ENCODE measurements at places on chromosomes 4 and X.

- no peak for DNase-seq
These were observed 32.7 kb downstream of the REST start for GRCh38 chr4:56940403-56940802.

- no peak for DNase-seq
These were observed 1.9 kb downstream of the MAGEB1 start for GRCh38 chrX:30248854-30249253.

- no peak for DNase-seq
These were observed 81.1 kb downstream of the PPP2R2C start for GRCh38 chr4:6391186-6391851.

GRCh38 chr4:107734120-107734519 is 14.1 kb upstream of the PAPSS1 start:
- DNase-seq = no peak

DNA sequence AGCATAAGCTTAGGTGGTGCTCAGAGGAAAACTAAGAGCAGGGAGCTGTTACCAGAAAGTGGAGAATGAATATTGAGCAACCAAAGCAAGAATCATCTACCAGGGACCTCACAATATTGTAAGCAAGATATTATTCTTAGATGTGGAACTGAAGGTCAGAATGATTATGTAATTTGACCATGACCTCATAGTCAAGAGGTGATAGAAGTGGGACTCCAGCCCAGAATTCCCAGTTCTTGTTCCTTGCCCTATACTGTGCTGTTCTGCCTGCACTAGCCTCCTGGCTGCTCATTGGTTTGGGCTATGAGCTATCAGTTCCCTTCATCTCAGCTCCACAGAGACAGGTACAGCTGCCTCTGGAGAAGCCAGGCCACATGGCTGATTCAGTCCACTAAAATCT is 229.4 kb downstream of the LDB2 start:
- DNase-seq = no peak

GRCh38 chrX:68835468-68835867 is 6.6 kb downstream of the EFNB1 start:
- no peak for DNase-seq

DNA sequence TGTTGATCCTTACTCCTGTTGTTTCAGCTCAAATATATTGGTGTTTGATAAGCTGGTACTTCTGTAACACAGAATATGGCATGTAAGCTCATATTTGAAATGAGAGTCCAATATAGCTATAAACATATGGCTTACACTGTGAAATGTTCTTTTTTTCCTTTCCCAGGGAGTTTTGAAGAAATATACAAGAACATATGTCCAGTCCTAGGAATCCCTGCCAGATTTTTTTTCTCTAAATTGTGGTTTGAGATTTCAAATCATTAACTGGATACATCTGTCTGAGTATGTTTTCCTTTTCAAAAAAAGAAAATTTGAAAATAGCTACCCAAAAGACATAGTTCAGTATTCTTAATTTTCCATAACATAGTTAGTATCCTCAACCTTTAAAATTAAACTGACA is 60.2 kb downstream of the HMGB2 start:
- no peak for DNase-seq

GRCh38 chrX:37378404-37378803 is 29.2 kb downstream of the PRRG1 start:
- DNase-seq = no peak

DNA sequence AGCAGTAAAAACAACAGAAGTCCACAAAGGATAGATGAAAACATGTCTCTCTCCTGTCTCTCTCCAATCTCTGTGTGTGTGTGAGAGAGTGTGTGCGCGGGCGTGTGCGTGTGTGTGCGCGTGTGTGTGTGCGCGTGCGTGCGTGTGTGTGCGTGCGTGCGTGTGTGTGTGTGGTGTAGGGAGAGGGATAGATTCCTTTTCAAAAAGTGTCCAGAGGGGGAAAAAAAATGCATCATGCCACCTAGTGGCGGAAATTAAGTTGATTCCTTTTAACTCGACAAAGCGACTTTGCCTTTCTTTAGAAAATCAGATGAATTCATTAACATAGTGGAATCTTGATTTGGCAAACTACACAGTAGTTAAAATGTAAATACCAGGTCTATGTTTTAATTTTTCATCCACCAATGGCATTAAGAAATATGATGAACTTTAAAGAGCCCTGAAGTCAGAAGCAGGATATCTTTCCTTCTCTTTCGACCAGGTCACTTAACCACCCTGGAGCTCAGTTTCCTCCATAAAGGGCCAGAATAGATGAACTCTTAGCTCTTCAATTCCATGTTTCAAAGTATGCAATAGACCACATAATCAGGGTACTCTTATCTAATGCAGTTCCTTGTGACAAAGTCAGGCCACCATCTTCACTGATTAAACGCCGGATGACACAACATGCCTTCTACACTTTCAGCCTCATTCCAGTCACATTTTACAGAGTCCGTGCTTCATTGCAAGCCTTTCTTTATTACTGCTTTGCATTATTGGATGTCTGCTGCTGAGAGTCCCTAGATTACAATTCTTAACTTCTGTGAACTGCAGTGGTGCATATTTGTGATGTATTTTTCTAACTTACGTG is 162.8 kb downstream of the FBXO8 start:
- DNase-seq = peak; percentile 29

- DNase-seq = no peak
These were observed 116.4 kb downstream of the AFF1 start for GRCh38 chr4:87051121-87051713.
